ENCODE measurements at places on chromosomes 12 and 14.

DNA sequence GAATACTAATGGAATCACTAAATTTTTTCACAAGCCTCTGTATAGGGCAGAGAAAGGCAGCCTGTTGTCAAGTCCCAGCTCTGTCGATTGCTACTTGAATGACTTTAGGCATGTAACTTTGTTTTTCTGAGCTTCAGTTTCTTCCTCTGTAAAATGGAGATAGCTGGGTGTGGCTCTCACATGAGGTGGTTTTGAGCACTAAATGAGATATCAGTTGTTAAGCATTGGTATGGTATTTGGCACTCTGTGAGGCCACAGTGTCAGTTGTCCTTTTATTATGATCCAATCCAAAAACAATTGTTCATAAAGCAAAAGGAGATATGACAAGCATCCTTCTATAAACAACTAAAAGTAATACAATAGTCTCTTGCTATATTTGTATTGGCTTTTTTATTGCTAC, 120.6 kb downstream of the DUSP6 start:
- no peak for DNase-seq

DNA sequence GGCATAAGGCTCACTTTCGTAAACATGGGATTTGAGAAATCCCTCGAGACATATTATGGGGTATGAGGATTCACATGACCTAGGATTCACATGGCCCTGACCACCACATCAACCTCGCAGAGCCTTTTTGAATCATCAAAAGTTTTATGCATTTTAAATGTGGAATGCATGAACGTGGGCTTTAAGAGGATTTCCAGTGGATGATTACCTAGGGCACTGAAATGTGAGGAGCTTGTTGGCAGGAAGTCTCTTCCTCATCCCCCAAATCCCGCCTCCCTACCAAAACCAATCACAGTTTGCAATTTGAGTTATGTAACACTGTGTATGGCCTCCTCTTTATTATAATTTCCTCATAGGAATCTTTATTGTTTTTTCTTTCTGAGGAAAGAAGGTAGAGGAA, 659.6 kb upstream of the TBX3 start:
- DNase-seq: no peak

DNA sequence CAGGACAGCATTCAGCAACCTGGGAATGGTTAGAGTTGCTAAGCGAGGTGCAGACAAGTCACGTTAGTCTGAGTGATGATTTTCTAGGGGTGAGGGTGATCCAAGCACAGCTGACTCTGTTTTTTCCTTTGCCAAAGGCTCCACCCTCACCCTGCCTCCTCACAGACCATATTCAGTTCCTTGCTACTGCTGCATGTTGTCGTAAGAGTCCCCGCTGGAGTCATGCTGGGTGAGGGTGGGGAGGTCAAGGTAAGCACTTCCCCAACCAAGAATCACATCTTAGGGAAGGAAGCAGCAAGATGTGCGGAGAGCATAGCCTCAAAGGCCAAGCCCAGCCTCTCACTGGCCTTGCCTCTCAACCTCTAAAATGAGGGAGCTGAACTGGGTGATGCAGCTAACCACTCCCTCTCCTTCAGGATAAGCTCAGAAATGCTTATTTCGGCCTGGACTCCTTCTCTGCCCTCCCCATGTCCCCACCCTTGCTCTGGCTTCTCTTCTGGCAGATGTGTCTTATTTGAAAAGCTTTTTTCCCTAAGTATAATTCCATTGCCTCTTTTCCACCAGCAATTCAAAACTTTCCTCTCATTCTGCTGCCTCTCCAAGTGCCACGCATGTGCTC, 66.9 kb upstream of the ACTN1 start:
- DNase-seq: no peak

- DNase-seq: no peak
These were observed 211.6 kb upstream of the IGF1 start for GRCh38 chr12:102691773-102692555.

DNA sequence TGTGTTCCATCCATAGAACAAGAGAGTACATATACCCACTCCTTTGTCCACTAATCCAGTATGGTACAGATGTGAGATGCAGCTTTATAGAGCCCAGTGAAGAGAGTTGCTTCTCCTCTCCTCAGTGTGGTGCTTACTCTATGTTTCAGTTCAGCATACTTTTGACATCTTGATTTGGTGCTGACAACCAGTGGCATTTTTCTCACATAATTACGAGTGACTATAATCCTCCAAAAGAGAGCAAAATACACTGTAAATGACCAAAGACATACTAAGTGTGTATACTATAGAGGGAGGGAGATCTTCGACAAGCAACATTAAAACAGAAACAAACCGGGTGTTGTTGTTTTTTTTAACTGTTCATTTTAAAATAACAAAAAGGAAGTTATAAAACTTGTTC, 191.5 kb downstream of the KLHL28 start:
- no peak for DNase-seq

- DNase-seq: no peak
These were observed 1119.7 kb downstream of the VRK1 start for GRCh38 chr14:97916669-97917568.

DNA sequence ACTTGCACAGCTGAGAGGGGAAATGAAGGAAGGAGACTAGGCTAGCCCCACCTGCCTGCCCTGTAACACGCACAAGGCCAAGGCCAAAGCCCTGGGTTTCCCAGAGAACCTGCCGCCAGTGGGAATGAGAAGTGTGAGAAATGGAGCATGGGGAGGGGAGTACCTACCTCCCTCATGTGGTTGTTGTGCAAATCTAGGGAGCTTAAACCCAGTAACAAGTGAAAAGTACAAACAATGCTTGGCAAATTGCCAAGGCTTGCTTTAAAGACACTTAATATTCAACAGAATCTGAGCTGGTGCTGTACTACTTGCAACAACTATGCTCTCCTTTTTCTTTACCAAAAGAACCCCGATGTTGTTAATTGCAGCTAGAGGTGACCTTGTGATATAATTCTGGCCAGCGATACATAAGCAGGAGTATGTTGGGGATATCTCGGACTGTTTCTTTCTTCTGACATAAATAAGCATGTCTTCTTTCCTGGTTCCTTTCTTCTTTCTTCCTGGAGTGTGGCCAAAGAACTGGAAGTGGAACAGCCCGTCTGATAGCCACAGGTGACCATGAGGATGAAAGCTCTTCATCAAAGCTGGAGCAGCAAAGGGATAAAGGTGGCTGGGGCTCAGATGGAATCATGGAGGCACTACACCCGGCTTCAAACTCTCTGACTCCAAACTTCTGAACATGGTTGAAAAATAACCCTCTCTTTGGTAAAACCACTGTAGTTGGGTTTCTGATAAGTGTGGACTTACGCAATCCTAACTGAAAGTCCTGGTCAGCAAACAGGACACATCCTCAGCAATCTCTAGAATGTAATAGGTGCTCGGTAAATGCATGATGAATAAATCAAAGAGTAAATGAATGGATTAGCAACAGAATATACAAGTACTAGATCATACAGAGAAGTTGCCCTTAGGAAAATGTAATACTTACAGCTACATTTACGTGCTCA, 207.9 kb downstream of the NUAK1 start:
- no peak for DNase-seq

DNA sequence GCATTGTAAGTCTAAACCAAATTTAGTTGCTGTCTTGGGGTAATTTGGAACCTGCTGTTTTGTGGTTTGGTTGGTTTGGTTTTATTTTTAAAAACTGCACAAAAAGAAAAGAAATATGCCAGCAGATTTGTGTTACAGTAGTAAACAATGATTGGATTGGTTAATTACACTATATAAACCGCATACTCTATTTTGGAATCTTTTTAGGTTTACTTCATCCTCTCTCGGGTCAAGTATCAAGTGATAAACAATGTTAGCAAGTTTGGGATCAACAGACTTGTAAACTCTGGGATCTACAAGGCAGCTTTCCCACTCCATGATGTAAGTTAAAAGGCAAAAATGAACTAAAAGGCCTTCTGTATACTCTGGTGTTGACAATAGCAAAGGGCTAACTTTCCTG, 132.4 kb downstream of the ANO6 start:
- DNase-seq: no peak

- no peak for DNase-seq
These were observed 225.0 kb downstream of the SPTSSA start for GRCh38 chr14:34237081-34237480.

DNA sequence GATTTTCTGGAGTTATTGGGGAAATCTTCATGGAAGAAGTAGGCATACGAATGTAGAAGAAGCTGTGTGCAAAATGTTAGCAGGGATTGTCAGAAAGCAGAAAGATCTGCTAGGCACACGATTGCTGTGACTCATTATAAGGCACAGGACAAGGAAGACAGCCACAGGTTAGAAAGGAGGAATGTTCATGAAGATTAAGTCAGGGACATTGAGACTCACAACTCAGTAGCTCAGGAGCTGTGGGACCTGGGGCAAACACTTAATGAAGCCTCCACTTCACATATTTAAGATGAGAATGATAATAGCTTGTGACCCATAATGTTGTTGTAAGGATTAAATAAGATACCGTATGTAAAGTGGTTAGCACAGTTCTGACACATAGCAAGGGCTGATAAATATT, 26.6 kb upstream of the RTRAF start:
- no peak for DNase-seq

All from SK-N-SH (cell line).